ENCODE measurements at places on chromosomes 13 and 19.
A peak's percentile ranks its signal among the peaks of the same experiment; 100 is the strongest.

GRCh38 chr13:40922437-40923040 is 96.6 kb downstream of the ELF1 start:
- DNase-seq: peak; percentile 31

DNA sequence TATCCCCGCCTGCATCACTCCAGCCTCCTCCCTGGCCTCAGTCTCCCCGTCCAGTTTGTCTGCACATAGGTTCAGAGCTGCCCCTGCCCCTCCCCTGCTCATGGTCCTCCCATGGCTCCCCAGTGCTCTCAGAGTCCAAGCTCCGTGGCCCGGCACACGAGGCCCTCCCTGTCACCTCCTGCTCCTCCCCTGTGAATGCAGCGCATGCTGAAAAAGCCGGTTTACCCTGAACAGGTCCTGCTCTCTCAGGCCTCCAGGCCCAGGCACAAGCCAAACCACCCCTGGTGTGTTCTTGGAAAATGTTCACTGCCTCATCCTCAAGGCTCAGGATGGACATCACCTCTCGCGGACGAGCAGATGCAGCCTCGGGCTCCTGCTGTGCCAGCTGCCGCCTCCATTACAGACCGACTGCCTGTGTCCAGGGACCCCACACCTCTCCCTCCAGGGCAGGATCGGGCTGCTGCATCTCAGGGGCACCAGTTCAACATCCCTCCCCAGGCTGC is 13.0 kb downstream of the EMP3 start:
- DNase-seq: no peak

- no peak for DNase-seq
These were observed 74.0 kb upstream of the POMP start for GRCh38 chr13:28584873-28585381.

- no peak for DNase-seq
These were observed 54.4 kb upstream of the ZNF835 start for GRCh38 chr19:56725829-56726424.

- DNase-seq: no peak
These were observed 41.4 kb upstream of the SERP2 start for GRCh38 chr13:44331912-44332851.

GRCh38 chr13:113034451-113035212 is 65.6 kb downstream of the MCF2L start:
- peak; percentile 18 for DNase-seq

DNA sequence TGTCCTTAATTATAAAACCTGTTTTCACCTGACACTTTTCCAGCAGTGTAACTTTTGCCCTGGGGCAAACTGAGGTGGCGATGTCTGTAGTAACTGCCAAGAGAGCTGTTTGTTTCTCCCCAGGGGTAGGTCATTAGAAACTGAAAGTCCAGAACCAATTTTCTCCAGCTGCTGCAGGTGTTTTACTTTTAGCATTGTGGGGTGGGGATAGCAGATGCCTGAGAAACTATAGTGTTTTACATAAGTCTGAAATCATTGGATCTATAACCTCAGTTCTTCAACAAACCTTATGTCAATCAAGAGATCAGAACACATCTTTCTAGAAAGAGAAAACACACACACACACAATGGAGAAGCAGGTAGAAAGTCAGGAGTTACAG is 92.7 kb downstream of the LHFPL6 start:
- no peak for DNase-seq

DNA sequence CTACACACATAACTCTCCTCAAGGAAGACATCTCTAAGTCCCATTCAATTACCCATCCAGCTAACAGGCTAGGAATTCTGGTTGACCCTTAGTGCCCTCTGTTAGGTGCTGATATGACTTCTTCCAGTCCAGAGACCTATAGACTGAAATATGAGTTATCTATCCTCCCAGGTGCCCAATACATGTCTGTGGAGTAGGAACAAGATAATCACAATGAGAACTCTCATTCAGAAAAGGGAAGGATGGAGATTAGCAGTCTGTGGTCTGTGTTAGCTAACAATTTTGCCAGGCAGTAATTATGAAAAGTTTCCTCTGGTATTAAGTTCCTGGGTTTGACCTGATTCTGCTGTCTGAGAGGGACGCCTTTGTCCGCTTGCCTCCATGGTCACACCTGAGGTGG is 44.2 kb upstream of the SLAIN1 start:
- no peak for DNase-seq

GRCh38 chr13:98761986-98762616 is 9.6 kb upstream of the SLC15A1 start:
- DNase-seq: no peak
